Iris pigment epithelial cell (primary cell): ENCODE measurements at places on chromosomes 2 and 18.

GRCh38 chr2:45483997-45484396, 127.1 kb downstream of the SRBD1 start:
- no peak for DNase-seq

GRCh38 chr2:71340176-71340575, 8.6 kb downstream of the ZNF638 start:
- DNase-seq: no peak

DNA sequence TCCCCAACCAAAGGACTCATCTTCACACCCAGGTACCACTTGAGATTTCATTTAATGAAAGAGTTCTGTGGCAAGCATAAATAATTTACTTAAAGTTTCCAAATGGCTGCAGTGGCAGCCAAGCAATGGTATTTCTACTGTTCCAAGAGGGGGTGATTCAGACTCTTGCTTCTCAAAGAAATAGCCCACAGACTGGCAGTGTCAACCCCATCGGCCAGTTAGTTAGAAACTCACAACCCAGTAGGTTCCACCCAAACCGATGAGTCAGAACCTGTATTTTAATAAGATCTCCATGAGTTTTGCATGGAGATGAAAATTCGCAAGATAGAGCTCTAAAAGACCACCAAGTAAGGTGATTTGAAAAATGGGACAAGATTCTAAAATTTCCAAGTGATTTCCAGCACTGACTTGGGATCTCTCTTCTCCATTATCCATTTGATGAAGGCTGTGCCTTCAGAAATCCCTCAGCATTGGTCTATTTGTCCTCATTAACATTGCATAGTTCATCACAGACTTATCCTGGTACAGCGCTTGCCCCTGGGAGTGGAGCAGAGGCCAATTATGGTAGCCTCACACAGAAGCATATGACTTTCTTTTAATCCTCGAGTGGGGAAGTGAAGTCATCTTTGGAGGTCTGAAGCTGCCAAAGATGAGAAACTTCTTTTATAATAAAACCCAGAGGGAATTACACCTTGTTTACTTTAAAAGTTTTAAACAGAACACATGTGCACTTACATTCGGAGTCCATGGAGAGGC, 361.4 kb upstream of the ID2 start:
- no peak for DNase-seq

GRCh38 chr2:233422050-233422639, 67.9 kb downstream of the DGKD start:
- peak; percentile 60 for DNase-seq

DNA sequence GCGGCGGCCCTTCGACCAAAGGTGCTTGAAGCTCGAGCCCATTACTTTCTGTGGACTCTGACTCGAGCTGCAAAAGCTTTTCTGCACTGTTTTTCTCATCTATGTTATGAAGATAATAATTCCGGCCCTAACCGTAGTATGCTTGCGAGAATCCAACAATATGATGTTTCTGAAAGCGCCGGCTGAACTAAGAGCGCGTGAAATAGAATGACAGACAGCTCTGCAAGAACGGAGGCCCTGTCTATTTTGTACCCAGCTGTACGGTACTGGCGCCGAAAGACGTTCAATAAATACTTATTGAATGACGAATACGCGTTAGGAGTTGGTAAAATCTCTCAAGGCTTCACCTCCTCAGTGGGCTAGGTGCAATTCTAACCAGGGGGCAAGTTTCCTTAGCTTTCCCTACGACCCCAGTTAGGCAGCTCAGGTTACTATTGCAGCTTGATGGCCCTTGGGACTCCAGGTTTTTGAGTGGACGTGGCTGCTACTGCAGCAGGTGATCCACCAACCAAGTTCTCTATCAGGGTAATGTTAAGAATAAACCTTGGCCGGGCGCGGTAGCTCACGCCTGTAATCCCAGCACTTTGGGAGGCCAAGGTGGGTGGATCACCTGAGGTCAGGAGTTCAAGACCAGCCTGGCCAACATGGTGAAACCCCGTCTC, 570 bp downstream of the SCRN3 start:
- peak; percentile 36 for DNase-seq

GRCh38 chr2:111176388-111176787, 55.7 kb downstream of the BCL2L11 start:
- no peak for DNase-seq

- DNase-seq: no peak
These were observed 347.1 kb upstream of the FAM98A start for GRCh38 chr2:33946193-33946592.

GRCh38 chr2:46461011-46461674, 18.2 kb upstream of the TMEM247 start:
- DNase-seq: peak; percentile 50
